ENCODE measurements at places on chromosomes 2 and 18.

- DNase-seq, result no peak
Measured at GRCh38 chr18:23341383-23341782, 111.7 kb upstream of the RIOK3 start.

DNA sequence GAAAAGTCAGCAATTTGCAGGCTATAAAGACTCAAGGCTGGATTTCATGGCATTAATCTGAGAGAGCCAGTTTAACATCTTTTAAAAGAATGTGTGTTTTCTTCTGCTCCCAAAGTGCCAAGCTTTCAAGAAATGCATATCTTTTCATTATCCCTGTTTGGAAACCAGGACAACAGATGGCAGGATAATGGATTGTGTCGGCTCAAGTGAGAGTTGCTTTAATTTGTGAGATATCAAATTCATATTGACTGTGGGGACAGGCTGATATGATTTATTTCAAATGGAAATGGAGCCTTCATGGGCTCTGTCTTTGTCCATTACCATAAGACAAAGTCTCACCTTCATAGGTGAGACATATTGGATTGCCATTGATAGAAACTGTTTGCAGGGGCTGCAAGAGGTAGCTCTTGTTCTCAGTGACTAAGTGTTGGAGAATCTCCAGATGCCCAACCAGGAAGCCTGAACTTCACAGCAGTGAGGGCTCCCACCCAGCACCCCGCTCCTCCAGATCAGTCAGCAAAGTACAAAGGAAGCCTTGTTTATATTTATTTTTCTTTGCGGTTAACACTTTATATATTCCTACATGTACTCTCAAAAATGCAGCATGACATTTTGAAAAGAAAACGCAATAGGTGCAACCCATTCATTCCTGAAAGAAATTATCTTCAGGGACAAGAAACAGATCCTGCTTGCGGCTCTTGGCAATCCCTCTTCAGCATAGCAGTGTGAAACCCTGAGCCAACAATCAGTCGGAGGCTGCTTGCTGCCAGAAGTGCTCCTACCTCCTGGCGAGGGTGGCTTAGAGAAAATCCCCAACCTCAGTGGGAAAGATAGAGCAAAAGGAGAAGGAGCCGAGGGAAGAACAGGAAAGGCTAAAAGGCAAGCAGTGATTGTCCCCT, 65.8 kb upstream of the ATL2 start:
- no peak for DNase-seq

DNA sequence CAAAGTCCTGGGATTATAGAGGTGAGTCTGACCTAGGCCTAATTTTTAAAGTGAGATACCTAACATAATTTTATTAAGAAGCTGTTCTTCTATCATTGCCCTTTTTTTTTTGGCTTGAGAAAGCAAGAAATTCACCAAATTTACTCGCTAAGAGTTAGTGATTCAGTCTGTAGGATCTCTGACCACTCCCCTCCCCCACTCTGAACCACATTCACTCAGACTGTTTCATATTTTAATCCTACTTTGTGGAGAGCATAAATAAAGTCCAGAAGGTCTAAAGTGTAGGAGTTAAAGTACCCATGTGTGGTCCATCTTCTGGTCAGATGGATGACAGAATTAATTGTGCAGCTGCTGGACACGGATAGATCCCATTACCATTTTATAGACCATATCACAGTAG, 115.8 kb upstream of the MGAT5 start:
- no peak for DNase-seq

DNA sequence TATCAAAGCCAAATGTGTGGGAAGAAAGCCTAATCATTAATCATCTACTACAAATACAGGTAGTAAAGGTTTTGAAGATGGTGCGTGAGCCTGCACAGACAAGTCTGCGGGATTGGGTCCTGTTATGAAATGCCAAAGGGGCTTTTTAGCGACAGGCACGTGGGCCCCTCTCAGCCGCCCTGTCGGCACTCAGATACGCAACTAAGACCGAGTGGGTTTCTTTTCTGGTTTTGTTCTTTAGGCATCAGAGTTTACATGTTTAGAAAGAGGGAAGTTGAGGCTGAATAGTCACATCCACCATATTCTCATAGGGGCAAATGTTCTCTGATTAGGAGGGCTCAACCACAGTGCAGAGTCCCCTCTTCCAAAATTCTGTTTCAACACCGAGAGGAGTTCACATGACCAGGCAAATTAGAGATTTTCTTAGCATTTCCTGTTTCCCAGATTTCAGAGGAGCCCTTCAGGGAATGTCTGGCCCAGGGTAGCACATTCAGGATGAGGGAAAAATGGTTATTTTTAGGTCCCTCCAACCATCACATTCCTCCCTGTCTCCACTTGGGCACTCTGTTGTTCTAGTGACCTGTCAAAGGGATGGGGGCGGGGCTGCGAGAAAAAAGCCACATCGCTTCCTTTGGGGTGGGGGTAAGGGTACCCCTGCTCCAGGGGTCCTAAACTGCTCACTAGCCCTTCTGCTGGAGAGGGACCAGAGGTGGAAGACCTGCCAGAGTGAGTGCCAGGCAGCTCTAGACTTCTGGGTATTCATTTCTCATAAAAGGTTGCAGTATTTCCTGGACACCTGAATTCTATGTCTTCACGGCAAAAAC, 159.2 kb downstream of the BCL2 start:
- DNase-seq, result no peak

DNA sequence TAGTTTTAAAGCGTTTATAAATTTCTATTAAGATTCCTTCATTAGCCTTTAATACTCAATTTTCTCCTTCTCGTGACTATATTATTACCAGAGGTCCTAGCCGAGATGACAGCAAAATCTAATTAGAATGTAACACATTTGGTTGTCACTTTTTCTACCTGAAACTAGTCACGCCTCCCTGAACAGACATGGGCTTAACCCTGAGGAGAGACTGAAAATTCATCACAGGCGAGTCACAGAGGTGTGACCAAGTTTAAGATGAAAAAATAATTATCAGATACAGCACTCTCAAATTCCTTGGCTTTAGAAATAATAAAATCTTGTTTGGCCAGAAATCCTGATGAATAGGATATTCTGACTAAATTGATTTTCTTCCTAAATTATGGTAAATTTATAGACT, 834.4 kb upstream of the SLC39A10 start:
- no peak for DNase-seq

DNA sequence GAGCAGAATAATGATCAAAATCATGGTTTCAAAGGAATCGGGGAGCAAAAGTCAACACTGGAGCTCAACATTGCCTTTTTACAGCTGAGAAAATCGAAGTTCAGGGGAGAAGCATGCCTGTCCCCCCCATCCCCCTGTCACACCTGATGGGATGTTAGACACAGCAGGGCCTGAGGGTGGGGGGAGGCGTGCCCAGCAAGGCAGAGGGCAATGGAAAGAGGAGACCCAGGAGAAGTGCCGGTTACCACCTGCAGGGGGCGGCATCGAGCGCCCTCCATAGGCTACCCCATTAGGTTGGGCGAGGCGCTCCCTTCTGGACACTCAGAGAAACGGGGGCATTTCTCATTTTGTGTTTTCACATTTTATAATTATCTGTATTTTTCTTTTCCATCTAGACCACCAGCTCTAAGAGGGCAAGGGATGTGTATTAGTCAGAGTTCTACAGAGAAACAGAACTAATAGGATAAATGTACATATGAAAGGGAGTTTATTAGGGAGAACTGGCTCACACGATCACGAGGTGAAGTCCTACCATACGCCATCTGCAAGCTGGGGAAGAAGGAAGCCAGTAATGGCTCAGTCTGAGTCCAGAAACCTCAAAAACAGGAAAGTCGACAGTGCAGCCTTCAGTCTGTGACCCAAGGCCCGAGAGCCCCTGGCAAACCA, 271.3 kb downstream of the LRATD1 start:
- DNase-seq, result peak; percentile 22

GRCh38 chr18:46152436-46152807, 48.2 kb downstream of the HAUS1 start:
- DNase-seq, result no peak

DNA sequence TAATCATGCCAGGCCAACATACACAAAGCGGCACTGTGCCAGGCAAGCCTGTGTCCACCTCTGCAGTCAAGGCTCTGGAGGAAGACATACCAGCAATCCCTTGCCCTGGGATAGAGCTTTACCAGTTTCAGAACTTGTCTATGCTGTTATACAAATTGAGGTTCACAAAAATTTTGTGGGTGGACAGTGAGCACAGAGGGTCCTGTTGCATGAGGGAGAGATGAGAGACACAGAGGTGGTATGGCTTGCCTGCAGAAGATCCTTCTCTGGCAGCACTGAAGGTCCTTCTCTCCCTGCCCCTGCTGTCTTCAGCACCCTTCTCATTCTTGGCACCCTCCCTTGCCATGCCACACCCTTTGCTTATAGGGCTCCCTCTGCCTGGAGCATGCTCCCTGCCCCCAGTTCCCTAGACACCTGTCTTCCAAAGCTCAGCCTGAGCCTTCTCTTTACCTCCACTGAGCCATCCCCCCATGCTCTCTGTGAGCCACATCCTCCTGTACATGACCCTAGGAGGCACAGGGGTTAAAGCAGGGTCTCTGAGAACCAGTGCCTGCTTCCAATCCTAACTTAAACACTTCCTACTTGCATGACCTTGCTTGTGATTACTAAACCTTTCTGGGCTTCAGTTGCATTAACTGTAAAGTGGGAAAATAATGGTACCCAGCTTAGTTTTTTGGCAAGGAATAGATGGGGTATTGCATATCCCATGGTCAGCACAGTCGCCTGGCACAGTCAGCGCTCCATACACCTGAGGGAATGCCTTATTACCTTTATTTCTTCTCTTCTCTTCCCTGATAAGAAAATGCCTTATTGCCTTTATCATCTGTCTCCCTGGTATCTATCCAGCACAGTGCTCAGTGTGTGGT, 857 bp downstream of the FABP1 start:
- DNase-seq, result no peak

DNA sequence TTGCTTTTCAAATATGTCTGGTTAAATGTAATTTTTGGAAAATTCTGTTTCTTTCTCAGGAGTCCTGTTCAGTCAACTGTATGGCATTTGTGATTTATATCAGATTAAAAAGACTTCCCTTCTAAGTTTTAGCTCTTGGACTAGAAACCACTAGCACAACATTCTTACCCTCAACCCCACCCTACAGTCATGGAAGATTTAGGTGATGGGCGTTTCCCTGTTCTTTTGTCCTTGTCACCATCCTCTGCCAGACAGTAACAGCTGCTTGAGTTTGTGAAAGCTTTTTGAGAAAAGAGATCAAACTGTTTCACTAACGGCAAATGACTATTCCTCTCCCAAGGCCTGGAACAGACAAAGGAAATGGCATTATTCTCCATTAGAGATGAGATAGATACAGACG, 31.8 kb downstream of the SERPINB5 start:
- DNase-seq, result no peak

DNA sequence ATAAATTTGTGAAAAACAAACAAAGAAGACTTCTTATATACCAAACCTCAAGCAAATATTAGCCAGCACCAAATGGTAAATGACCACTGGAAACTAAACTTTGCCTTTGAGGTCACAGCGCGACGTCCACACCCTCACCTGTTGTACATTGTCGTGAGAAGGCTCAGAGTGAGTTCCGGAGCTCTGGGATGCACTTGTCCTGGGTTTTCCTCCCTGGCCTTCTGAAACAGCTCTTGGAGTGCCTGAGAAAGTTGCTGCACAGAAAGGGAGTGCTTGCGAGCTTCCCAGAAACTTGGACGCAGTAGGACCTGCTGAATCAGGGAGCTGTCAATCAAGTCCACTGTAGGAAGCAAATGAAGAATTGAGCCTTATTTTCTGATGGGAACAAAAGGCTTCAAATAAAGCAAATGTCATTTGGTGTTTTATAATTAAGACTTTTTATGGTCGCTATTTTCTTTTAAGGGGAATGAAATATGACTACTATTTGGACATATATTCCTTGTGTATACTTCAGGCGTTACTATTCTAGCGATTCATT, 11.0 kb downstream of the DYTN start:
- DNase-seq, result no peak

- DNase-seq, result no peak
Measured at GRCh38 chr18:76565238-76566173, 70.5 kb upstream of the ZNF516 start.
